ENCODE measurements at places on chromosomes 6 and 20.

GRCh38 chr6:46053039-46053933, 37.6 kb upstream of the CLIC5 start:
- DNase-seq: no peak

- DNase-seq: no peak
Observed at GRCh38 chr6:53302678-53303360, 45.9 kb downstream of the ELOVL5 start.

DNA sequence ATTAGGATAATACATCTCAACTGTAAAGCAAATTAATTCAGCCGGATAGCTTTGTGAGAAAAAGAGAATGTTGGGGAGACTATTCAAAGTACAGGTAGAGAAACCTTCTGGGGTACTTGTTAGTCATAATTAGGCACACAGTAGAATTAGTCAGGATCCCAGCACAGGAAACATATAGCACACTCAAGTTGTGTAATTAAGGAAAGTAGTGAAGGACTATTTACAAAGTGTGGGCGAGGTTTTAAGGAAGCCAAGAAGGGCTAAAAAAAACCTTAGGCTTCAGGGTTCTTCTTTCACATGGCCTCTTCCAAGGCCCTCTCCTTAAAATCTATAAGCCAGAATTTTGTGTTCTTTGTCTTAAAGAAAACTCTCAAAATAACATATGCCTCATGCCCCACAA, 126.7 kb downstream of the RTN4IP1 start:
- no peak for DNase-seq

DNA sequence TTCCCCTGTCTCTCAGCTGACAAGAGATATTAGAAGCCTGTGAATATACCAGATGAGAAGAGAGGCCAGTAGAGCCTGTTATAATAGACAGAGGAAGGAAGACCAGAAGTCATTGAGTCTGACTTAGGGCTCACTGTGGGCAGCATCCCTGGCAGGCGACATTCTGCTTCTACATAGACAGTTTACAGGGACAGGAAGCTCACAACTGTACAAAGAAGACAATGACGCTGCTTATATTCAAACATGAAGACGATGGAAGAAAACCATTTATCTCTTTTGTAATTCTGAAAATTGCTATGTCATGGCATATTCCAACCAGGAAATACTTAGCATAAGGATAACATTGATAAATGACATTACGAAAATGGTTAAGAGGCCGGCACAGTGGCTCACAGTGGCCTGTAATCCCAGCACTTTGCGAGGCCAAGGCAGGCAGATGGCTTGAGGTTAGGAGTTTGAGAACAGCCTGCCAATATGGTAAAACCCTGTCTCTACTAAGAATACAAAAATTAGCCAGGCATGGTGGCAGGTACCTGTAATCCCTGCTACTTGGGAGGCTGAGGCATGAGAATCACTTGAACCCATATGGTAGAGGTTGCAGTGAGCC, 170.9 kb downstream of the UBE3D start:
- no peak for DNase-seq

GRCh38 chr6:34385793-34386195, 6.7 kb downstream of the NUDT3 start:
- no peak for DNase-seq

DNA sequence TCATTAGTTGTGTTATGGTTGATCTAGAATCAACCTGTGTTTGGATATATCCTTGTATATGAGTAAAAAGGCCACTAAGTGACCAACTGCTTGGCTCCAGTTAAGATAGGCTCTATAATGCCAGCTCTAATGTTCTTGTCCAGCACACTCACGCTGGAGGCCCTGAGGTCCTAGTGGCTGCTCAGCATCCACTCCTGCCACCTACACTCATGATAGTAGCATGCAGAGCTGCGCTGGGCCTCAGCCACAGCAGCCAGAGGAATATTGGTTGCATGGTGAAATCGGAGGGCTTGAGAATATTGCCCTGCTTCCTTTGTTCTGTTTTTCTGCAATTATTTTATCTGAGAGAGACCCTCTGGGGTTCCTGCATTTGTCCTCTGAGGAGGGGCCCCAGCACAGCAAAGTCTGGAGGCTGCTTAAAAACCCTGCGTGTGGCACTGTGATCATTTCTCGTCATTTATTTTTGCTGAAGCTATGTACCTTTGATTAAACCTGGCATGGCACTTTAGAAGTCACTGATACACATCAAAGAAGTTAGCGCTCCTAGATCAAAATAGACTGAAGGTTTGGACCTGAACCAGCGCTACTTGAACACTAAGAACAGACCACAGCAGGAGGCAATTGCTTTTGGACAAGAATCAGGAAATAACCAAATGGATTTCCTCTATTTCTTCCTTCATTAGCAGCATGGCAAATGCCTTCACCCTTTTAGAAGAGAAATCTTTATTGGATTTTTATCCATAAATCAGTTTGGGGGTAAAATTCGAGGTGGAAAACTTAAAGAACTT, 398.4 kb upstream of the ID4 start:
- DNase-seq: no peak

DNA sequence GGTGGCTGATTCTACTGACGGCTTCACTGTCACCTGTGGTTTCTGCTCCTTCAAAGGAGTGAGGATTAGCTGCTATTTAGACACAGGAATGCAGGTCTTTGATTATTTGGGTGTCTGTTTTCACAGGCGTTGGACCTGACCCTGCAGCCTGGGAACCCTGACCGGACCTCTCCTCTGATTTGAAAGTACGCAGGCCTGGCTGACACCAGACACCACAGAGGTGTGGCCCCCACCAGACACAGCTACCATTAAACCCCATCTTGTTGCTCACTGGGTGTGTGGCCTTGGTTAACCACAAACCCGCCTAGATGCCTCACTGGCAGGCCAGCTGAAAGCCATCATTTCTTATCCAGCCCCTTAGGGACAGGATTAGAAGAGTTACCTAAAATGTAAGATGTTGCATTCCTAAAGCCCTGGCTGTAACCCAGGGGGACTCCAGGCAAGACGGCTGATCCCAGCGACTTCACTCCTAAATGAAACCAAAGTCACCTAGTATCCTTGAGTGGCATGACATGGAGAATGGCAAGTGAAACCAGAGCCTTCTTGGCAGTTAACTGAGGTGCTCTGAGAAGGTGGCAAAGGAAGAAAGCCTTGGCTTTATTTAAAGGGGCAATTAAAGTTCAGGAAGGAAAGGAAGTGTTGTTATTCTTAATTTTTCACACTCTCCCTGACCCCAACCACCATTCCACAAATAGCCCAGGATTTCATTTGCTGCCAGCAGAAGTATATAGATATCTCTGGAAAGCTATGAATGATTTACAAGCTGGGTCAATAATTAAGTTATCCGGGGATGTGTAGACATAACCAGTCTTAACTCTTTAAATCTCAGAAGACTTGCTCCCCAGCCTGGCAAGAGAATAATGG, 169.9 kb downstream of the QRSL1 start:
- DNase-seq: no peak

DNA sequence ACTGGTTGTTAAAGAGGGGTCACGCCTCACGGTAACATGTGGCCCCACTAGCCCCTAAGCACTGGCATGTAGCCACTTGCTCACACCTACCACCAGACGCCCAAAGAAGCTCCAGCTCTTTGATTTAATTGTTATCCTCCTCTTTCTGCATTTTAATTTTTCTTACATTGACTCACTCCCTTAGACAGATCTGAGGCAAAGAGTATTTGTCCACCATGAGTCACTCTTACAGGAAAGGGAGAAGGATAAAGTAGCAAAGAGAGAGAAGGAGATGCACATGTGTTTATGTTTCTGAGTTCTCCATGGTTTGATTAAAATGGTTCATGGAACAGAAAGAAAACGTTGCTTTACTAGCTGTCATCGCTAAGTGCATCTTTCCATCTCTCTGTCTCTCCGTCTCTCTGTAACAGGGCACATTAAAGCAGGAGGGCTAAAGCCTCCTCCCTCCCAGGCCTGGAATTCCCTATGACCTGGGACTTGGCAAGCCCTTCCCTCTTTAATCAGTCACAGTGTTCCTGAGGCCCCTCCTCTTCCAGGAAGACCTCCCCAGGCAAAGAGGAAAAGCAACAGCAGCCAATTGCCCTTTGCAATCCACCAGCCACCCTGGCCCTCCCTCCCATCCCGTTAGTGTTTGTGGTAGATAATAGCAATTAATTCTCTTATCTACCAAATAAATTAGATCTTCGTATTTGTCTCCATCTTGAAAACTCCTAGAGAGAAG, 112.8 kb upstream of the TSHZ2 start:
- no peak for DNase-seq

DNA sequence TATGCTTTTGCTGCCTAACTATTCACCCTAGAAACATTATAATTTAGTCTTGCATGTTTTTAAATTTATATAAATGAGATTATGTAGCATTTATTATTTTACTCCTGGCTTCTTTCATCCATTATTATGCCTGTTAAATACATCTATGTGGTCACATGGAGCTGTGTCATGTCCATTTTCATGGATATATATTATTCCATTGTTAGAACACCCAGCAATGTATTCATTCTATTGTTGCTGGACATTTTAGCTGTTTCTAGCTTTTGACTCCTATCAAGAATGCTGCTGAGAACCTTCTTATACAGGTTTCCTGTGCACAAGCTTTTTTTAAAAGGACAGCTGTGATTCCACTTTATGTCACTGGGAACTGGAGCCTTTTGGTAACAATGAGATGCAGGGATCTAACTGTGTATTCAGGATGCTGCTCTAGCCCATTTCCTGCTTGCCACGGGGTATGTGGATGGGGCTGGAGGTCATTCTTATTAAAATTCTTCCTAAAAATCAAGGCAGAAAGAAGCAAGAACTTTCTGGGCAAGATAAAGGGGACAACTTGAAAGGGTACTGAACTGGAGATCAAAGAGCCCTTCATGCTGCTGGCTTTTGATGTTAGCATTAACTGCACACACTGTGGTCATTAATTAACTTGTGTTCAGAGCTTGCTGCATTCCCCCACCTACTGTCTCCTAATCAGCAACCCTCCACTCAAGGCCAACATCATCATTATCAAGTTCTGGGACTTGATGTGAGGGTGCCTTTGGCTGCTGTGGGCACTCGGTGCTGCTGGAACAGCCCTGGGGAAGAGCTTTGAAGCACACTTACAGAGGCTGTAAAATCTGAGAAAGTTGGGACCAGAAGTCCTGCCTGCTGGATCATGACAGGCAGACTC, 96.6 kb upstream of the AKIRIN2 start:
- no peak for DNase-seq

GRCh38 chr20:5065879-5066383, 53.8 kb downstream of the PCNA start:
- DNase-seq: no peak

GRCh38 chr20:11378252-11378651, 539.4 kb upstream of the BTBD3 start:
- DNase-seq: no peak

DNA sequence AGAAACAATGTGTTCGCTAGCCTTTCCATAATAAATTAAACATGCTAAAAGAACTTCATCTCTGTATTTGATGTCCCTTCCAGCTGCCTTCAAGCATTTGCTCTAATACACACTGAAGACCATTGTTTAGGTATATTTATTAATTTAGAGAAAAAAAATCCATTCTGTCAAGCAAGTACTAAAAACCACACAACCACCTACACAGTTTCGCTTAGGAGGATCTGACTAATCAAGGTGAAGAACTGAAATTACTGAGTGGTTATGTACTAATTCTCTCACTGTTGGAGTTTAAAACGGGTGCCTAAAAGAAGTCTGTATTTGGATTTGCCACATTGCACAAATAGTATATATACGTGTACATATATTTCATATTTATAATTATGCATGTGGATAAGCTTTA, 58.9 kb downstream of the GMDS start:
- no peak for DNase-seq

GRCh38 chr20:37253087-37253486, 8.5 kb downstream of the GHRH start:
- no peak for DNase-seq

GRCh38 chr6:25277386-25277785, 1.8 kb upstream of the CARMIL1 start:
- no peak for DNase-seq

DNA sequence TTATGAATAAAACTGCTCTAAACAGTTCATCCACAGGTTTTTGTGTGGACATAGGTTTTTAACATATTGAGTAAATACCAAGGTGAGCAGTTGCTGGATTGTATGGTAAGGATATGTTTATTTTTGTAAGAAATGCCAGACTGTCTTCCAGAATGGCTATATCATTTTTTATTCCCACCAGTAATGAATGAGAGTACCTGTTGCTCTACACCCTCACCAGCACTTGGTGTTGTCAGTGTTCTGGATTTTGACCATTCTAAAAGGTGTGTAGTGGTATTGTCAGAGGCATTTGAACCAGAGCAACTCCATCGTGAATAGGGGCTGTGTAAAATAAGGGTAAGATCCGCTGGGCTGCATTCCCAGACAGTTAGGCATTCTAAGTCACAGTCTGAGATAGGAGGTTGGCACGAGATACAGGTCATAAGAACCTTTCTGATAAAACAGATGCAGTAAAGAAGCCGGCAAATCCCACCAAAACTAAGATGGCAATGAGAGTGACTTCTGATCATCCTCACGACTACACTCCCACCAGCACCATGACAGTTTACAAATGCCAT, 12.9 kb upstream of the NT5E start:
- no peak for DNase-seq

GRCh38 chr6:156028335-156029131, 572.9 kb upstream of the NOX3 start:
- DNase-seq: no peak

- no peak for DNase-seq
Observed at GRCh38 chr6:119196715-119197114, 118.3 kb upstream of the FAM184A start.

- no peak for DNase-seq
Observed at GRCh38 chr6:106077170-106077569, 9.0 kb upstream of the PRDM1 start.

- no peak for DNase-seq
Observed at GRCh38 chr6:52666071-52666470, 4.8 kb upstream of the TMEM14A start.

DNA sequence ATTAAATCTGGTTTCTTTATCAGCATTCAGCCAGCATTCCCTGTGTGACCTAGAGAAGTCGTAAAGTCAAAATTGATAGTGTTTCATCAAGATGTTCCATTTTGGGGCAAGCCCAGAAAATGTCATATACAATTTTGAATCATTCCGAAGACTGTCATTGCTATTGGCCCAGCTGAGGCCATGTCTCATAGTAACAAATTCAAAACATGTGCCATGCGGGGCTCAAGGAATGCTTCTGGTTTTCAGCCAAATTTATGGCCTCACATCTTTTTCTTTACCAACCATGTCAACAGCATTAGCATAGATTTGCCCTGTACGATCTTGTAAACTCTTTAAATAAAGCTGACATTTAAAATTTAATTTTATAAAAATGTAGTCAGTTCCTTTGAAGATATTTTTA, 314.7 kb downstream of the PAX1 start:
- DNase-seq: no peak

GRCh38 chr6:63923139-63923739, 287.6 kb downstream of the PHF3 start:
- no peak for DNase-seq

GRCh38 chr20:50399917-50400704, 110.1 kb upstream of the PTPN1 start:
- DNase-seq: no peak

GRCh38 chr6:6590530-6590929, 2.0 kb downstream of the LY86 start:
- DNase-seq: no peak

GRCh38 chr20:20683020-20683419, 29.4 kb downstream of the RALGAPA2 start:
- DNase-seq: no peak

Data from stimulated activated CD8-positive, alpha-beta memory T cell treated with anti-CD3 and anti-CD28 coated beads, Interleukin-2, amount 100 ng/mL, for 1 hour (primary cell).